ENCODE measurements at places on chromosomes 6 and 20.

- no peak for DNase-seq
Measured at GRCh38 chr6:117008618-117009017, 131.6 kb downstream of the RFX6 start.

- no peak for DNase-seq
Measured at GRCh38 chr6:100459592-100460184, 5.0 kb downstream of the SIM1 start.

DNA sequence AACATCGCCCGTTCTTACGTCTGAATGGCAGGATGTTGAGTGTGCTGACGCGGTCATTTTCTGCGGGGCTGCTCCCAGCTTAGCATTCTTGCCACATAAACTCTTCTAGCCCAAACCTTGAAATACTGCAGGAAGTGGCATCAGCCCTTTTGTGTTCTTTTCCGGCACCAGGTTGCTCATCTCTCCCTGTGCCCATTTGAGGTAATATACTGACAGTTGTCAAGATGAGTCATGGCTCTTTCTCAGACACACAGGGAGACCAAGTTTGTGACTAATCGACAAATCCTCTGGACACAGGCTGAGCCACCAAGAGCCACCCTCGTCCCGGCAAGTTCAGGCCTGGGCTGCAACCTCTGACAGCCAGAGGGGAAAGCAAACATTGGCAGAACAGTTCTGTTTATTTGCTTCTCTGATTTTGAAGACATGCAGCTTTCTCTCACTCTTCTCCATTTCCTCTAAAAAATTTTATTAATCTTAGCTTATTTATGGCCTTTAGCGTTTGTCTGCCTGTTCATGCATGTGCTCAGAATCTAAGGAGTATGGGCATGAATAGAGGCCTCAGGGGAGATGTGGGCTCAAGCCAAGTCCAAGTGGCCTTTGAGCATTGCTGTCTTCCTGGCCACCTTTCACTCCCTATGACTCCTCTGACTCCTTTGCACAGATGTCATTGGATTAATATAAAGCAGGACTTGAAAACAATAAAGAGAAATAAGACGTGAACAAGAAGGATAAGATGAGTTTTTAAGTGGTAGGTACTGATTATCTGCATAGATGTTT lies 328.2 kb upstream of the JAG1 start:
- no peak for DNase-seq

DNA sequence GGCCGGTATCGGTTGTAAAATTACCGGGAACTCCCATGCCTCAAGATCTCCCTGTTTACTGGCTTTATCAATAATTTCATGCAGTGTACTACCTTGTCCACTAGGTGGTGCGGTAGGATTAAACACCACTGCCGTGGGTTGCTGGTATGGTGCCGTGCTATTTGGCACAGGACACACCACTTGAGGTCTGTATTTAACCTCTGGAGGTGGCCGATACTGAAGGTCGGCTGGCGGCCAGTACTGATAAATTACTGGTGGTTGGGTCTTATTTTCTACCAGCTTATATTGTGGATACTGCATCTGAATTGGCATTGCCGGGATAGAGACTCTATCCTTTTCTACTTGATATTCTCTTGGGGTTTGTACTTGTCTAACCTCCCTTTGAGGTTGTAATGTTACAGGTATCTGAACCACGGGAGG lies 14.3 kb upstream of the PTCRA start:
- peak; percentile 65 for DNase-seq

DNA sequence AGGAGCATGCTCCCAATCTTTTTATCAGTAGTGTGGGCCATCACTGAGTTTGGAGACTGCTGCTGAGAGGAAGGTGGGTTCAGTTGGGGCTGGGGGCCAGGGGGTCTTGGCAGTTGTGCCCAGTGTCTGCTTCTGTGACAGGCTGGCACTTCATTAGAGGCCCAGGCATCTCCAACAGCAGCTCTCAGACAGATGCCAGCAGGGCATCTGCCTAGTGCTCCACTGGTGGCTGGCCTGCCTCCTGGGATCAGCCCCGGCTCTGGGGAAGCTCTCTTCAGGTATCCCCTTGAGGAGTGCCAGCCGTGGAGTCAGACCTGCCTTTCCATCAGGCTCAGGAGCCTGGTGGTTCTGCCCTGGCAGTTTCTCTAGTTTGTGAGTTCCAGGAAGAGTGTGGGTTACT lies 77.3 kb downstream of the DTD1 start:
- DNase-seq = no peak

GRCh38 chr20:37598100-37598543 lies 70.4 kb upstream of the BLCAP start:
- peak; percentile 13 for DNase-seq

DNA sequence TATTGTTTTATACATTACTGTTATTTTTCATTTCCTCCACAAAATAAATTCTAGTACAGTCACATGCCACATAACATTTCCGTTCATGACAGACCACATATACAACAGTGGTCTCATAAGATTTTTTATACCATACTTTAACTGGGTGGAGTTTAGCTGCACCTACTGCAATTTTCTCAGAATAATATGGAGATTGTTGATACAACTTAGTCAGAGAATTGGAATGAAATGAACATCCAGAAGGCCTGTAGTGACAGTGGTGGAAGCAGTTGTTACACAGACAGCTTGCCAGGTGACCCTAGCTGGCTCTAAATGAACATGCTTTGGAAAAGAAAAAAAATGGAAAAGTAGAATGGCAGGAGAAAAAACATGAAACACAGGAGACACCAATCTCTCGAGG lies 183.2 kb upstream of the TCF21 start:
- DNase-seq = no peak

GRCh38 chr6:55438203-55438602 lies 110.9 kb downstream of the GFRAL start:
- DNase-seq = no peak

DNA sequence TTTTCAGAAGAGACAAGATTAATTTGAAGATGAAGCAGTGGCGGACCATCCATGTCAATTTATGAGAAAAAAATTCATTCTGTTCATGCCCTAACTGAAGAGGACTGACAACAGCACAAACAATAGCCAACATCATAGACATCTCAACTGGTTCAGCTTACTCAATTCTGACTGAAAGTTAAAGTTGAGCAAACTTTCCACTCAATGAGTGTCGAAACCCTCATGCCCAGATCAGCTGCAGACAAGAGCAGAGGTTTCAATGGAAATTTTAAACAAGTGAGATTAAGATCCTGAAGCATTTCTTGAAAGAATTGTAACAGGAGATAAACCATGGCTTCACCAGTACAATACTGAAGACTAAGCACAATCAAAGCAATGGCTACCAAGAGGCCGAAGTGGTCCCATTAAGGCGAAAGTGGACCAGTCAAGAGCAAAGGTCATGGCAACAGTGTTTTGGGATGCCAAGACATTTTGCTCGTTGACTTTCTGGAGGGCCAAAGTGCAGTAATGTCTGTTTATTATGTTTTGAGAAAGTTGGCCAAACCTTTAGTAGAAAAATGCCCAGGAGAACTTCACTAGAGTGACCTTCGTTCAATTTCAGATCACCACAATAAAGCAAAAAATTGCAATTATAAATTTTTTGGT lies 6.1 kb upstream of the SFT2D1 start:
- DNase-seq = no peak

DNA sequence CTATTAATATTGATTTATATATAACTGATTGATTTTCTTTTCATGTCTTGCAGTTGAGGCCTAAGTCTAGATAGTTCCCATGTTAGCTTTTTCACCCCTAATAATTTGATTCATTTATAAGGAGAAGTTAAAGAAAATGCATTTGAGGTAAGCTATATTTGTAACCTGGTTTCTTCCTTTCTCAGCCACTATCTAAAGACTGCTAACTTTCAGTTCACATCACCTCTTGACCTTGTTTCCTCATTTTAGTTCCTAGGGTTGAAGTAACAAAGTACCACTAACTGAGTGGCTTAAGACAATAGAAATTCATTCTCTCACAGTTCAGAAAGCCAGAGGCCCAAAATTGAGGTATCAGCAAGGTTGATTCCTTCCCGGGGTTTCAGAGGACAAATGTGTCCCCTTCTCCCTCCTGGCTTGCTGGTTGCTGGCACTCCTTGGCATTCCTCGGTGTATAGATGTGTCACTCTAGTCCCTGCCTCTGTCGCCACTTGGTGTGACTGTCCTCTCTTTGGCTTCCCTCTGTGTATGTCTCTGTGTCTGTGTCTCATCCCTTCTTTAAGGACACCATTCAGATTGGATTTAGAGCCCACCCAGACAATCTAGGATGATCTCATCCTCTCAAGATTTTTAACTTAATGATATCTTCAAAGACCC lies 55.9 kb upstream of the C20orf144 start:
- no peak for DNase-seq

DNA sequence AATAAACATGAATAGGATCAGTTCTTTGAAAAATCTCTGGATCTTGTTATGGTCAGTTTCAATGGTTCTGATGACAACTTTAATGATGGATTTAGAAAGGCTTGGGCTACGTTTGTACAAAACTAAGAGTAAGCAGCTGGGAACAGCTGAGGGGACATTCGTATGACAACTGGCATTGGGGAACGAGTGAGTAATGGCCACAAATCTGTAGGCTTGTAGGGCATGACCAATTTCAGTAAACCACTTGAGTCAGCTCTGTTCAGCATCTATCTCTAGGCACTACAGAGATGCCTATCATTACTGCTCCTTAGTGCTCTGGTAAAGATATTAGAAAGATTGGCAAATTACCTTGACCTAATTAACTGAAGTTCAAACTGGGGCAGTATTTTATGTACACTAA lies 1375.6 kb downstream of the EPHA7 start:
- DNase-seq = no peak

DNA sequence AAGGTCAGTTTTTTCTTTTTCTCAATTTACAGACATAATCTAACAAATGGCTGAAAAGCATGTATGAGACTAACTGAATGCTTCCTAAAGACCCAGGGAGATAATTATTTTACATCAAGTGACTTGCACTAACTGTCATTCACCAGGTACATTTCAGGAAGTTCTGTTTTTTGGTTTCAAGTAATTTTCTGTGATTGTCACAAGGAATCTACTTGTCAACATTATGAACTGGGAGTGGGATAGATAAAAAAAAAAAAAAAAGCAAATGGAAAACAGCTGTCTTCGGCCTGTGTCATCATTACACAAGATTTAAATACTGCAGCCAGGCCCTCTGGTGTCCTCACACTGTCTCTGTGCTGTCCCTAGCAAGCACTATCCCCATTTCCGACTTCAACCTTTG lies 379.0 kb upstream of the HTR1E start:
- no peak for DNase-seq

- DNase-seq = no peak
Measured at GRCh38 chr6:144364782-144365181, 79.6 kb downstream of the UTRN start.

GRCh38 chr6:28996844-28997510 lies 8.1 kb downstream of the ZNF311 start:
- DNase-seq = no peak

GRCh38 chr6:73515204-73515655 lies 5.6 kb downstream of the EEF1A1 start:
- no peak for DNase-seq

GRCh38 chr6:133187657-133188453 lies 53.3 kb upstream of the EYA4 start:
- no peak for DNase-seq

DNA sequence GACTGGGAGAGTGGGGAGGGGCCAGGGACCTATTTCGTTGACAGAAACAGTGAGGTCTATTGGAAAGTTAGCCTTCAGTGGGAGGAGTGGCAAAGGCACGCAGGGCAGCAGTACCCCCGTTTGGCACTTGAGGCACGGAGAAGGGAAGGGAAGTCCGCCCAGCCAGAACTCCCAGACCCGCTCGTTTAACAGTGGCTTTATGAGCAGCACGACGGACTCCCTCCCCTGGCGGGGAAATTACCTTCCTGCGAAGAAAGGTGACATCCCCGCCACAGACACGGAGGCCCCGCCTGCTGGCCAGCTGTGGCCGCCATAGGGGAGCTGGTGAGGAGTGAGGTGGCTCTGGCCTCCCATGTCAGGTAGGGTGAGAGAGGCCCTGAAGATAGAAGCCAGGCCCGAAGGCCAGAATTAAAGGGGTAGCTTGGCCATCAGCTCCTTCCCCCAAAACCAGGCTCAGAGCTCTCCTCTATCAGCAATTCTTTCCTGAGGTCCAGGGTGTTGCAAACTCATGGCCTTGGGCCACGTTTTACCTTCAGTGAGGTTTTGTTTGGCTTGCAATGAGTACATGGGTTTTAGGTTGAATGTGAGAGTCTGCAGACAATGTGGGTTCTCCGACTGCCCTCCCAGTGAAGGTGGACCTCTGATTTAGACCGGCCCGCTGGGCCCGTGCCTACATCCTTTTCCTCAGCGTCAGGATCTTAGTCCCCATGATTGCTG lies 123.7 kb downstream of the MRPL14 start:
- no peak for DNase-seq

DNA sequence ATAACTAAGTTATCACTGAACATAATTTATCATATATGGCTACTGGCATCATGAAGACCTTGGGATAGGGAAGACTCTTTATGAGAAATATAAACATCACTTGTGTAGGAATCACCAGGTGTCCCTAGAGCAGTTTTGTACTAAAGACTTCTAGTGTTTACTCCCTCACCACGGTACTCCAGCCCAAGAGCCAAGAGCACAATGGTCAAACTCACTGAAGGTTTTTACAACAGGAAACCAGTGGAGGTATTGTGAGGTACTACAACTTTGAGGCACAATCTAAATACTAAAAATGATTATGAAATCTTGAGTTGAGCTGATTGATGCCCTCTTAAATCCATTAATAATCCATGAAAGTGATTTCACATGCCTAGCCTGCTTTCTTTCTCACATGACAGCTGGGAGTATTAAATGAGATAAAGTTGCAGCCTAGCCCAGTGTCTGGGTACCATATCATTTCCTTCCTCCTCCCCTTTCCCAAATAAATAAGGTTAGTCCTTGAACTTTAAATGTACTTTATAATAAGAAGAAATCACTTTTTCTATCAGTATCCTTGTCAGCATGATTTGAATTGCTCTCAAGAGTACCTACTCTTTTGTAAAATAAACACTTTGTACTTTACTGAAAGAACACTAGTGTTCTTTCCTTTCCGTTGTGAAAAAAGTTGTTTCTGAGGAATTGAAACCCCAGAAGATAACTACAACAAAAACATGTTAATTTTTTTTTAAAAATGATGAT lies 26.5 kb downstream of the GLO1 start:
- no peak for DNase-seq

- no peak for DNase-seq
Measured at GRCh38 chr6:136347847-136348246, 58.2 kb upstream of the BCLAF1 start.

DNA sequence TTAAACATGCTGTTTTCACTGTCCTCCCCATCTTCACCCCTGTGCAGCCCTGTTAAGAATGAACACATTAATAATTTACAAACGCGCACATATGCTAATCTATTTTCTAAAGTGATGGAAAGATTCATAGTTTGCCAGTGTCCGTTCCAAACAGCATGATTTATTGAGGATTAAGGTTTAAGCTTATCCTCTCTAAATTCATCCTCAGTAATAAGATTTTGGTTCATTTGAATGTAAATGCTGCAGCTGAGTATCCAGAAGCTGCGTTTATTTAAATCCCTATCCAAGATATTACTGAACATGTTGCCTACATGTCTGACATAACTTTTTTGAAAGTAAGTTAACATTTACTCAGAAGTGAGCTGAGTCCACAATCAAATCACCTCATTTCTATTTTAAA lies 42.8 kb upstream of the FAM135A start:
- DNase-seq = no peak

GRCh38 chr20:16349523-16350260 lies 223.6 kb downstream of the KIF16B start:
- DNase-seq = no peak

Data from NCI-H187 (cell line).